ENCODE measurements at places on chromosomes 4 and X.

GRCh38 chr4:45865781-45866180 is 258.1 kb downstream of the GABRG1 start:
- DNase-seq, result no peak

GRCh38 chr4:94414907-94415306 is 36.8 kb upstream of the PDLIM5 start:
- no peak for DNase-seq

DNA sequence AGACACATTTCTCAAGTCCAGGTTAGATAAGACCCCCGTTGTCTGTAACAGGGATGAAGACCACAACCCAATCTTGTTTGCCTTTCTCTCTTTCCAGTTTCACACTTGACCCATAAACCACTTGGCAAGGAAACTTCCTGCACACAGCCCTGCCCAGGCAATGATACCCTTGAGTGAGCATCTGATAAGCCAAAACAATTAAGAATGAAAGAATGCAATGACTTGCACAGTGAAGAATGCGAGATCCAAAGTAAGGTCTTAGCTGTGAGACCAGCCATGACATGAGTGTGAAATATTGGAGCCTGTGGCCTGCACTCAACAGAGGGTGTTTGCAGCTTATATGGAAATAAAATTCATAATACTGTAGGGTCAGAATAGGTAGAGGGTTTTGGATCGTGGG is 37.9 kb upstream of the MXRA5 start:
- peak; percentile 36 for DNase-seq

DNA sequence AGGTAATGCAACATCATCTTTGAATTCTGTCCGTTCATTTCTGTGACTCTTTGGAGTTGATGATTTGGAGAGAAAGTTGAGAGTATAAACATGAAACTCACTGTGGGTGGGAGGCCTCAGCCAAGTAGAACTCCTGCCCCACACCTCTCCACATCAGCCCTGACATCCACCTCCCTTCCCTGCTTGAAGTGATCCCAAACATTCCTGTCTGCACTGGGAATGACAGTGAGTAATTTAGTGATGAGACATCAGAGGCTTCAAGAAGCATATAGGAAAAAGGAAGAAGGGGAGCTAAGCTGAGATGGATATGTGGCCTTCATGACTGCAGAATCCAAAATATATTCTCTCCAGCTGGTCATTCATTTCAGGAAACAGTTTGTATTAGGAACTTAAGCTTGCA is 151.8 kb downstream of the SPATA18 start:
- no peak for DNase-seq

DNA sequence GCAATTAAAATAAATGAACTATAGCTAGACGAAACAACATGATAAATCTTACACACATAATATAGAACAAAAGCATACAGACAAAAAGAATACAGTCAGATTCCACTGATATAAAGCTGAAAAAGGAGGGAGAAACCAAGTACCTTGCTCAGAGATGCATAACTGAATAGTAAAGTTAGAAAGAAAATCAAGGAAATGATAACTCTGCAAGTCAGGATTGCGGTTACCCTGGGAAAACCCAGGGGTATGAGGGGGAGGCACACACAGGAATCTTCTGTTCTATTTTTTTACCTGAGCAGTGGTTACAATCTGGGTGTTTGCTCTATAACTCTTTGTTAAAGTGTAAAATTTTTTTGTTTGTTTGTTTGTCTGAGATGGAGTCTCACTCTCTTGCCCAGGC is 209.1 kb downstream of the CBR4 start:
- no peak for DNase-seq

DNA sequence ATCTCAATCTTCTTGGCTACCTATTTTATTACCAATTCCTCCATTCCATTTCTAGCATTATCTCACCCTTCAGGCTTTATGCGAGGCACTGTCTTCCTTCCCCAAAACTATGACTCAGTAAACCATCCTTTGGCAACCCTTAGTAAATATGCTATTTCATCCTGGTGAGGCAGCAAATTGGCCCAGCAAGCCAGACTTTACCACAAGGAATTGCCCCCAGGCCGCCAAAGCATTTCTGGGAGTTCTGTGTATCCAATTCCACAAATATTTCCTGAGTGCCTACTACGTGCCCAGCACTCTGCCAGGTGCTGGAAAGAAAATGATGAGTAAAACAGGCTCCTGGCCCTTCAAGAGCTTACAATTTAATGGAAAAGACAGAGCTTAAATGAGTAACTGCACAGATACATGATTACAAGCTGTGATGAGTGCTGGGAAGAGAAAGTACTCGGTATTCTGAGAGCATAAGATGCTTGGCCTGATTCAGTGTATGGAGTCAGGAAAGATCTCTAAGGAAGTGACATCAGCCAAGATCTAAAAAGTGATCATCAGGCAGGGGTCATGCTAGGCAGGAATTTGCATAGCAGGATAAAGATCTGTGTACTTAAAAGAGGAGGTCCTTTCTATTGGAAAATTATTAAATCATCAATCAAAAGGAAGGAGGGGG is 193.8 kb downstream of the ADAMTS3 start:
- DNase-seq, result peak; percentile 67

GRCh38 chrX:10983526-10983925 is 127.6 kb upstream of the HCCS start:
- no peak for DNase-seq

DNA sequence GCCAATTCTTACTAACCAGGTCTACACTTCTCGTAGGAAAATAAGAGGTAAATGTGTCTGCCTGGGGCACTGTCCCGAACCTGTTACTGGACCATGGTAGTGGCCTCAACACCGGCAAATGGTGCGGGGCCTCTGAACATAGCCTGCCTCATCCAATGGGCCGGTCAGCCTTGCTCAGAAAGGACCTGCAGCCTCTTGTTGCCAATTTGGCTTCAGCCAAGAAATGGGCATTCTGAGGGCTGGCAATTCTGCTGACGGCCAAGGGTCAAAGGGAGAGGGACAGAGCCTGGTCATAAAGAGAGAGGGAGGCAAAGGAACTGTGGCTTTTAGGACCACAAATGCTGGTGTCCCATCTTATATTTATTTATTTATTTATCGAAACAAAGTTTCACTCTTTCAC is 69.5 kb upstream of the ATP6AP2 start:
- DNase-seq, result no peak

- no peak for DNase-seq
These were observed 280.1 kb downstream of the PABPC4L start for GRCh38 chr4:133921280-133922195.

DNA sequence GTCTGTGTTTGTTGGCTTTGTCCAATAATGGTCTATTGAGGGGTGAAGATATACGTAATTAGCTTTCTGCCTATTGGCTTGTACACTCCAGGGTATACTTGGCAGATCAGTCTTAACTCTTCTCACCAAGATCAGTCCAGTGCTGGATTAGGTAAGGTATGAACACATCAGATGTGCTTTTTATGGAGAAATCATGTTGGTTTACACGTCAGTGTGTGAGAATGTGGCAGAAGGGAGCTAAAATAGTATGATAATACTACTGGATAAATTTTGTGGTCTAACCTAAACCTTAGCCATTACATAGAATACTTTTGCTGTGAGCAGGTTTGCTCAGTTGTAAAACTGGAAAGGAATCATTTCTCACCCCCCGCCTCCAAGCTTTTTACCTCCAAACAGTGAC is 4.2 kb downstream of the PDHA1 start:
- DNase-seq, result no peak

- DNase-seq, result no peak
These were observed 60.7 kb upstream of the ALB start for GRCh38 chr4:73343432-73343831.

GRCh38 chr4:28505064-28505463 is 1644.4 kb downstream of the STIM2 start:
- DNase-seq, result no peak

GRCh38 chr4:19698961-19699360 is 552.7 kb upstream of the SLIT2 start:
- no peak for DNase-seq

GRCh38 chr4:182143086-182143821 is 99.9 kb upstream of the TENM3 start:
- peak; percentile 34 for DNase-seq

GRCh38 chr4:47590325-47590724 is 105.2 kb downstream of the ATP10D start:
- DNase-seq, result no peak

- DNase-seq, result no peak
These were observed 226.7 kb upstream of the CENPE start for GRCh38 chr4:103424853-103425252.

DNA sequence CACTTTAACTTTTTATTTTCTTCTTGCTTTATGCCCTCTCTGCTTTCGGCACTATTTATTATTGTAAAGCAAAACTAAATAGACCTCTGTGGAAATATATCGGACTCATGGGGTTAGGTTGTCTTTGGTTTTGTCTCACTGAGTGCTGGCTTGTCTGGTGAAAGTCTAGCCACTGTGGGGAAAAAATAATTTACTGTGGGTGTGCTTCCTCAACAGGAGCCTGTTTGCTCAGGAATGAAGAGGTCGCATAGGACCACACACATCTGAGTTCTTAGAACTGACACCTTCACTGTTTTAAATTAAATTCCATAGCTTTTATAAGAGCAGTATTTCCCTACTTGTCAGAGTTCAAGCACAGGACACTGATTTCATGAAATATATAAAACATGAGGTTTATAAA is 103.0 kb upstream of the BMPR1B start:
- no peak for DNase-seq

DNA sequence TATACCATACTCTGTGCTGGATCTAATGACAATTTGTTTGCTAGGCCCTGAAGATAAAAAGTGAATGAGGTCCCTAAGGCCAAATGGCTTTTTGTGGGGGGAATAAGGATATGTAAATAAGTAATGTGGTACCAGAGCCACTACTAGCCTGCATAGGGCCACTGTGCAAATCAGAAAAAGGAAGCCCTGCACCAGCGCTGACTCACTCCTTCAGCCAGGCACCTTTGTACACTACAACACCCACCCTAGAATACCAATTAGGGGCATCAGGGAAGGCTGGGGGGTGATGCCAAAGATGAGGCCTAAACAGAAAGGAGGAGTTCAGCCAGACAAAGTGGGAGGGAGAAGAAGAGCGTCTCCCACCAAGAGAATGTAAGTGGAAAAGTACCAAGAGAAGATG is 122.2 kb downstream of the CAMK2D start:
- no peak for DNase-seq

DNA sequence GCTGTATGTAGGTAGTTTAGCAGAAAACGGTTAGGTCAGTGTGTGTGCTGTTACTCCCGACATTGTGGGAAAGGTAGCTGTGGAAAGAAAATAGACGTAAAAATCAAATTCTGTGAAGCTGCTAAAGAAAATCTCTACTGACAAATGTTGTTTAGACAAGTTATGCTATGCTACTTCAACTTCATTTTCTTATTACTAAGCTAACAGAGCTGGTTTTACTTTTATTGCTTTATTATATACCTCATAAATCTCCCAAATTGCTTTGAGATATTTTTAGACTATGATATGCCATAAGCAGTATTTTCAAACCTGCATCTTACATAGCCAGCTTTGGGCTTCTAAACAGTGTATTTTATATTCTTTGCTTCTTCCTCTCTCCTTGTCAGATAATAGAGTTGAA is 108.2 kb upstream of the PACRGL start:
- no peak for DNase-seq

- no peak for DNase-seq
These were observed 168.5 kb upstream of the STK26 start for GRCh38 chrX:131854581-131854980.

DNA sequence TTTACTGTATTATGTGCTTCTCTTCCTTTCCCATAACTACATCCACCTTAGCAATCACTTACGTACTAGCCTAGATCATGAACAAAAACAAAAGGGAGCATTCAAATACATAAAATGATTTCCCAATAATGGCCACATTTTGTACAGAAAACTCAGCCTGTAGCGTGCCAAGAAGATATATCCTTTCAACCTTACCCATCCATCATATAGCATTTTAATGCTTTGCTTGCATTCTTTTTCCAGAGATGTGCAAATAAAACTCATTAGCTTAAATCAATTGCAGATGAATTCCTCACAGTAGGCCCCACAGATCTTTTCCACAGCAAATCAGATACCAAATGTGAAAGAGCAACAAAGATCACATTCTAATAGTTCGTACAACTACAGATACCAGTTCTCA is 20.8 kb downstream of the GRSF1 start:
- DNase-seq, result no peak

DNA sequence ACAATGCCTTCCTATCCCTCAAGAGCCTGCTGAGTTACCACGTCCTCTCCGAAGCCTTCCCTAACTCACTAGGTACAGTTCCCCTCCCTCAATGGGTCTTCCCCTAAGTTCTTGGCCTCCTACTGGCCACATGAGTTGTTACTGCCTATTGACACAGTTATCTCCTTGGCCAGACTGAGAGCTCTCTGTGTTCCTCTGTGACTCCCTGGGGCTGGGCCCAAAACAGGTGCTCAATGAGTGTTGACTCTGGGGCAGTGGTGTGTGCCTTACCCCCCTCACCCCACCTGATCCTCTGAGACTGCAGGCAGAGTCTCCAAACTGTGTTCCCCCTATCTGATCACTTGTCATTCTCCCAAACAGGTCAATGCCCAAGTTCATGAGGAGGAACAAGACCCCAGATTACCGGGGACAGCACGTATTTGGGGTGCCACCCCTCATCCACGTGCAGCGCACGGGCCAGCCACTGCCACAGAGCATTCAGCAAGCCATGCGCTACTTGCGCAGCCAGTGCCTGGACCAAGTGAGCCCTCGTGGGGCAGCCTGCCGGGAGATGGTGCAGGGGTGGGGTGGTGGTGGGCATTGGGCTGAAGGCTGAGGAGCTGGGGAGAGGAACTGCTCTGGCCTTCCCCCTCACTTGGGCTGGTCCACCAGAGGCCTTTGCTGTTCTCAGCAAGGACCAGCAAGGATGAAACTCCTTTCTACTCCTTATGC is 72.6 kb downstream of the STARD8 start:
- no peak for DNase-seq

DNA sequence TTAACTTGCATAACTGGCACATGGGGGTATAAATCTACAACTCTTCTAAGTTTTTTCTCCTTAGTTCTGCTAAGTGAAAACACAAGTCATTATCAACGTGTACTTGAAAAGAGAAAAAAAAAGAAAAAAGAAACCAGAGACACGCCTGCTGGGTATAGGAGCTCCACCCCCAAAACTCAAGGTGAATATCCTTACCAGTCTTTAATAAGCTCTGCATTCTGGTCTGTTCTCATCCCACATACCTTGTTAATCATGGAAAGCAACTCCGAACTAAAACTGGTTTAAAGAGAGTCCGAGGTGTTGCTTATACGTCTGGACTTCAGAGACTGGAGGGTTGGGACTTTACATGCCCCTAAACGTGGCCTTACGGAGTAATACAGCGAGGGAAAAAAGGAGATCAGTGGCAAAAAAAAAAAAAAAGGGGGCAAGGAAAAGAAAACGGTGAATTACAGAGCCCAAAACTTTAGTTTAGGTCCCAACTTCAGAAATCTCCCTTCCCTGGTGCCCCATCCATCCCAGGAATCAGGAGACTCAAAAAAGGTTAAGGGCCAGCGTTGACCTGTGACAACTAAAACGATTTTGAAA is 1.0 kb downstream of the PGRMC2 start:
- DNase-seq, result peak; percentile 46

- DNase-seq, result no peak
These were observed 171.0 kb downstream of the GALNTL6 start for GRCh38 chr4:171983935-171984805.

All from AG08395 (cell line).